Fibroblast of upper back skin (primary cell): ENCODE measurements at places on chromosomes 7 and 10.

DNA sequence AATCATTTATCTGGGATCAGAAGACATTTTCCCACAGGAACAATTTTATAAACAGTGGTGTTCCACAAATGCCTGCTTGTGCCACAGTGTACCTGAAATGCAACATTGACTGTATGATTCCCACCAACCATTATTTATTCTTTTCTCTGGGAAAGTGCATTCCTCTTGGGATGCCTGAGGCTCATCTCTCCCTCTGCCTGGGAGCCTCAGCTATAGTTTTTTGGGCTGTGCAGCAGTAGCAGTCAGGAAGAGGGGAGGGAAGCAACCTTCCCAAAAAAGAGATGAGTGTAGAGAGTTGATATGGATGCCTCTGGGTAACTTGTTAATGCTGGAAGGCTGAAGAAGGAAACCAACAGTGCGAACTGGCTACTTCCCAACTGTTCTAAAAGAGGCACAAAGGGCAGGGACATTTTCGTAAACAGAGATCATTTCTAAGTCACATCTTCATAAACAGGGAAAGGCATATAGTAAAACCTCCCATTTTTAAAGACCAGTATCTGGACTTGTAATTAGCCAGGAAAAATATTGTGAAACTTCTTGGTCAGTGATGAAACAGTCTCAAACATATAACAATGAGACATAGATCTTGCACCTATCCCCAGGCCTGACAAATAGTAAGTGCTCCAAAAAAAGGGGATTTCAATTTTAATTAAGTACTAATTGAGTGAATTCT lies 1.4 kb upstream of the CALD1 start:
- peak; percentile 60 for DNase-seq

DNA sequence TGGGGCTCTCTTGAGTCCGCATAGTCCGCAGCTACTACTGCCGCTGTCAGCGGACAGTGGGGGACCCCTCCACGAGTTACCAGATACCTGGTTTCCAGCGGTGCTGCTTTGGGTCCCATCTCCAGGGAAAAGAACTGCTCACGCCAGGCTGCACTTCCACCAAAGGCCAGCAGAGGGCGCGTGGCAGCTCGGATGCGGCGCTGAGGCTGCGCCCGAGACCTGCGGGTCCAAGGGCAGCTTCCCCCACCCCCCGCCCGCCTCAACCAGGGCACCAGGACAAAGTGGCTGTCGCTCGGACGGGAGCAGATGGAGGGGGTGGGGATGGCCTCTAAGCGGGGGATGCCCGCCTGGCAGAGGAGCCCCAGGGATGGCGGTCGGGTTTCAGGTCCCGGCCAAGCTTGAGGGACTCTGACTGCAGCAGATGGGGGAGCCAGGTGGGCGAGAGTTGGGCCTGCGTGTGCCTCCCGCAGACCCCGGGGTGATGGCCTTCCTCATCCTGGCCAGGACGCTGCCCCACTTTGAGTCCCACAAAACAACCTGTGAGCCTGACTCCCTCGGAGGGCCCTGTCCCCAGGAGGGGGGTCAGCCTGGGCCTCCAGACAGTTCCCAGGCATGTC lies 23.8 kb upstream of the ZNF735 start:
- DNase-seq = no peak

DNA sequence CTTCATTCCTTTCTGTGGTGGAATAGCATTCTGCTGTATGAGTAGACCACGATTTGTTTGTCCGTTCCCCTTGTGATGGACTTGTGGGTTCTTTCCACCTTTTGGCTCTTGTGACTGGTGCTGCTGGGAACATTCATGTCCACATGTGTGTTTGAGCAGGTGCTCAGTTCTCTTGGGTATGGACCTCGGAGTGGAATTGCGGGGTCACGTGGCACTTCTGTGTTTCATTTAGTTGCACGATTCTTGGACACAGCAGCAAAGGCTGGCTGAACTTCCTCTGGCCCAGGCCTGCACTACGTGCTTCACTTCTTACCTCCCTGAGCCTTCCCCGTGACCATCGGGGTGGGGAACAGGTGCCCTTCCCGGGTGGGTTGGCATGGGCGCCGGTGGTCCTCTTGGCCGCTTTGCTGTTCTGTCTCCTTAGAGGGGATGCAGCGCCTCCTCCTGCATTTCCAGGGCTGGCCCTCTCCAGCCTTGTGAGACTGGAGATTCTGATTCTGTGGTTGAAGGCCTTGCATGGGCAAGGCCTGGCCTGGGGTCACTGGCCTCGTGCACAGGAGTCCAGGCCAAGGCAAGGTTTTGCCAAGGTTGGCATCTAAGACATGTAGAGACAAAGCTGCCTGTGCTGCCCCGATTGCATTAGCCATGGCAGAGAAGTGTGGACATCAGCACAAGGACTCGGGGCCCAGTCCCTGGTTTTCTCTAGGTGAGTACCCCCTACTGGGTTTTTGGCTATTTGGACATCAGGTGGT lies 25.1 kb downstream of the DOCK1 start:
- DNase-seq = no peak

DNA sequence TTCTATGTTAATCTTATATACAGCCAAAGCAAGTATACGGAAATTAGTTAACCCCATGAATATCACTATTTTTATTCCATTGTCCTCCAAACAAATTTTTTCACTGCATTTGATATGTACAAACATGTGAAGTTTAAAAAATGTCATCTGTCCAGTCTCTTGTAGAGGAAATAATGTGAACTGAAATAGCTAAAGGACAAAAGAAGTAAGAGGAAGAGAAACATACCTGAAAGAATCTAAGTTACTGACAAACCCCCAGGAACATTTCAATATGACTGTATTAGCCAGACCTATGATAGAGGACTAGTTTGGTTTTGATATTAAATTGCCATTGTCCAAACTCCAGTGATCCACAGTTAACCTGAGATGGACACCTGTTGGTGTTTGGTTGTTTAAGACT lies 80.6 kb downstream of the NRCAM start:
- no peak for DNase-seq

DNA sequence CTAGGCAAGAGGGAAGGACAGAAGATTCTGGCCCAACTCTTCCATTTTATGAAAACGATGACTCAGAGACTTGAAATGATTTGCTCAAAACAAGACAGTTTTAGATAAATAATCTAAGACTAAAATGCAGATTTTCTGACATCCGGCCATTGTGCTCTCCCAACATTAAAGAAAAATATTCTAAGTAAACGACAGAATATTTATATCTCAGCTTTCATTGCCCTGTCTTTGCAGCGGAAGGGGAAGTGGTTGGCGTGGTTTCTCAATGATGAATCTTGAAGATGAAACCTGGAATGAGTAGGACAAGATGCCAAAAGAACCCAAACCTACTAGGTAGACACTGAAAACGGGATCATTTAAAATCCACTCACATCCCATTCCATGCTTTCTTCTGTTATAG lies 28.9 kb upstream of the NPY start:
- DNase-seq = no peak

- DNase-seq = no peak
These were observed 403.4 kb downstream of the DNAJB9 start for GRCh38 chr7:108973075-108973474.

DNA sequence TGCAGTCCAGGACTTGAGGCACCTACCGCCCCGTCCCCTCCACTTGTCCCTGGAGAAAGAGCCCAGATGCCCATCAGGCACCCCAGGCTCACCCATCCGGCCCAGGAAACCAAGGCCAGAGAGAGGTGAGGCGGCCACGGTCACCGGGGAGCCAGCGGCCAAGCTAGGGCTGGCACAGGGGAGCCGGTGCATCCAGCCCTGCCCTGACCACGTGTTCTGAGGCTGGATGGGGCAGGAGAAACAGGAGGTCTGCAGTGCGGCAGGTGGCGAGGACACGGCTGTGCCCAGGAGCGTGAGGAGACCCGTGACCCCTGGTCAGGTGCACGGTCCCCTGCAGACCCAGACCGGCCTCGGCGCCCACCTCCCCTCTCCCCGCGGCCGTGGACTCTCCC lies 27.6 kb downstream of the UNCX start:
- DNase-seq = no peak

GRCh38 chr10:33719005-33719703 lies 384.7 kb upstream of the NRP1 start:
- DNase-seq = no peak

- DNase-seq = peak; percentile 34
These were observed 38.8 kb downstream of the PSAP start for GRCh38 chr10:71812016-71812912.

GRCh38 chr10:32481606-32482005 lies 35.7 kb downstream of the CCDC7 start:
- DNase-seq = no peak

DNA sequence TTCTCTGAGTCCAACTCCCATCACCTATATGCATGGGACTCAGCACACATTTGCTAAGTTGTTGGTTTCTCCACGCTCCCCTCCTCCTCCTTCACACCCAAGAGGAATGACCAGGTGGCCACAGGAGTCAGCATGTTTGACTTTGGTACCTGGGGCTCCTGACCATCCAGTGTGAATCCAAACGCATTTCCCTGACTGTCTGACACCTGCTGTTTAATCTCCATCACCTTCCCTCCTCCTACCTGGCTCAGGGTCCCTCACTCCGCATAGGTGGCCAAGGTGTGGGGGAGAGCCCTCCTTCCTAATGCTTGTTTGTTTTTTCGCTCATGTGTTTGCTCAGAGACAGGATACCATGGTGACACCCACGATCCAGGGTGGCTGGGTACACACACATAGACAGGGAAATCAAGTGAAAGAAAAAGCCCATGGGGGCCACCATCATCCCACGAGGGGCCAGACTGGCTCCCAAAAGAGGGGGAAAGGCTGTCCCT lies 194.9 kb downstream of the KCNMA1 start:
- DNase-seq = no peak

- DNase-seq = no peak
These were observed 8.9 kb upstream of the GPER1 start for GRCh38 chr7:1078985-1079384.

- no peak for DNase-seq
These were observed 4.4 kb downstream of the RASSF4 start for GRCh38 chr10:44963772-44964633.

GRCh38 chr10:49287689-49288340 lies 11.2 kb upstream of the C10orf71 start:
- DNase-seq = no peak

DNA sequence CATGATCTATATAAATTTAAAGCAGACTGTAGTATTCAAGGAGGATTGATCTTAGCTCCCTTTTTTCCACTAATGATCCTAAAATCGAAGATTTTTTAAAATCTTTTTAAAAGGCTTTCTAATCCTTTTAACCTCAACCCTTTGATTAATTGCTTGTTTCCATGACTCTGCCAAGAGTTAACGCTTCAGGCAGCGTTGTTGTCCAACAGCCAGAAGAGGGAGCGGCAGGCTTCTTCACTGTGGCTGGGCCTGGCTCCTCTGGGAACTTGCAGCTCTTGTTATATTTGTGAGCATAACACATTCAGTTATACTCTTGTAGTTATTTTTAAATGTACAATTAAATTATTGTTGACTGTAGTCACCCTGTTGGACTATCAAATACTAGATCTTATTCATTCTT lies 26.3 kb downstream of the CRCP start:
- peak; percentile 81 for DNase-seq

GRCh38 chr10:107546284-107546683 lies 381.8 kb upstream of the SORCS1 start:
- DNase-seq = peak; percentile 70

DNA sequence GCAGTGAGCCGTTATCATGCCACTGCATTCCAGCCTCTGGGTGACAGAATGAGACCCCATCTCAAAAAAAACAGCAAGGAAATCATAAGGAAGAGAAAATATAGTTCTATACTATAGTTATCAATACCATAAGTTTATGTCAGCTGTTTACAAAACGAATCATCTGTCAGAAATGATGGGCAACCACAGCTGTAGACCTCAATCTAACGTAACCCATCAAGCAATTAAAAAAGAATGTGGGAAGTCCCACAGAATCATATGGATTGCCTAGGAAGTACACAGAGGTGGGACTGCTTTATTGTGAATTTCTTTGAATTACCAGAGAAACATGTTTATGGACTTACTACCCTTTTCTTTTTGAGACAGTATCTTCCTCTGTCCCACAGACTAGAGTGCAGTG lies 6.9 kb downstream of the NRBF2 start:
- no peak for DNase-seq

- peak; percentile 5 for DNase-seq
These were observed 119.0 kb downstream of the LMBR1 start for GRCh38 chr7:156773966-156774365.

DNA sequence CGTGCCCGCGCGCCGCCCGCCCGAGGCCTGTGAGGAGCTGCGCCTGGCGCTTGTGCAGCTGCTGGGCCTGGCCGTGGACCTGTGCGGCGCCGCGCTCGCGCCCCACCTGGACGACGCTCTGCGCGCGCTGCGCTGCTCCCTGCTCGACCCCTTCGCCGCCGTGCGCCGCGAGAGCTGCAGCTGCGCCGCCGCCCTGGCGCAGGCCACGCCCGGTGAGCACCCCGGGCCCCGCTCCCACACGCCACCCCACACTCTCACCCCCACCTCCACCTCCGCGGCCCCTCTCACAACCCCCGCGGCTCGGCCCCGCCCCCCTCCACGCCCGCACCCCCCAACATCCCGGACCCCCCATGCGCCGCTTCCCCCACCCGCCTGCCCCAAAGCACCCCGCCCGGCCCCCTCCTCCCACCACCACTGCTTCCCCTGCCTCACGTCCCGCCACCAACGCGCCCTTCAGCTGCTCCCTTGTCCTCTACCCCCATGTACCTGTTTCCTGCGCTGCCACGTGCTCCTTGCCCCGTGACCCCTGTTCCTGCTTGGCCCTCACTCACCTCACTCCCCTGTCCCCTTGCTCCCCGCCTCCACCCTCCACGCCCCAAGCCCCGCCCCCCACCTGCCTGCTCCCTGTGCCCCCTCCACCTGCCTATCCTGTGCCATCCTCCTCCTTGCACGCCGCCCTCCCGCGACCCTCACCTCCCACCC lies at the start of gene PRKAR1B:
TSS of gene PRKAR1B (minus strand) at position 178 of the 702 bp plus-strand sequence. CDS start 15,776 bp downstream, outside the sequence.
- no peak for DNase-seq

DNA sequence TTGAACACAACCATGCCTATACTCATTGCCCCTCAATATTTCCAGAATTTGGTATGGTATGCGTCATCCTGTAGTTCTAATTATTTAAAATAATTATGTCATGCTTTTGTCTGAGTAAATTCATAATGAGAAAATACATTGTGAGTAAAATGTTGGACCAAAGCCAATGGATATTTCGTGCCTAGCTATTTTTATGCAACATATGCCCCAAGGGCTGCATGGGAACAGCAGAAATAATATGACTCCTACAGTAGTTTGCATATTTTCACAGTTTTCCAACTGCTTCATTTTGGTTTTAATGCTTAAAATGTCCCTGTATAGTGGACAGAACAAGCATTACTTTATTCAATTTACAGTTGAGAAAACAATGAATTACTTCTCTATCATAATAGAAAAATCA lies 1115.6 kb upstream of the GHITM start:
- peak; percentile 8 for DNase-seq

DNA sequence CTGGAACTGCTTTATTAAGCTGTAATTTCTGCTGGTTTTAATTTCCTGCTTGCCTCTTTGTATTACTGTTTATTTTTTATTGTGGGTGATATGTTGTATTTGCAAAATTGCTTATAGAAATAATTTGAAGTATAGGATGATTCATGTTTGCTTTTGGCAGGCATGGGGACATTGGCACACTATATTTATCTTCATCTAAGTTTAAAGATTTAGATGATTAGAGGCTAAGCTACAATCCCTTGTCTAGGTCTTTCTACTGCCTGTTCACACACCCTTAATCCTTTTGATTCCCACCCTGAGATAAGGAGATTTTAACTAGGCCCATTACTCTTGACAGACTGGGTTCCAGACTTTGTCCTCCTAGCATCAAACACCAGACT lies 182.8 kb upstream of the KAT6B start:
- DNase-seq = no peak

- DNase-seq = no peak
These were observed 317.3 kb downstream of the ADARB2 start for GRCh38 chr10:1419796-1420610.
